Ascending aorta (tissue), 2 donors: ENCODE measurements at places on chromosomes 1 and 21. TPM values are rescaled to one million over a fixed set of nuclear protein-coding genes. Genes with fewer than 3 reads are reported as not detected.

GRCh38 chr1:15621975-15622374 lies 4.7 kb downstream of the DDI2 start:
- H3K27me3 ChIP-seq: no peaks in the 10 kb centered on the region
- DNase-seq: peak; percentile 34
- H3K36me3 ChIP-seq: peaks cover 5% of the 10 kb centered on the region
- no peak overlapping the region for H3K27ac ChIP-seq

Gene S100A9
- 764 TPM for total RNA-seq

- peak; percentile 70 for DNase-seq
- no peaks in the 10 kb centered on the region for H3K27me3 ChIP-seq
- H3K27ac ChIP-seq: peak overlapping the region; percentile 88
- H3K4me1 ChIP-seq: peaks cover 4% of the 10 kb centered on the region
Observed at GRCh38 chr1:6785728-6786505, 663 bp downstream of the CAMTA1 start.

Gene SLC35D1
- 3.7 TPM for total RNA-seq

Gene CD53
- total RNA-seq: 18.7 TPM

Gene SUSD4
- not detected for total RNA-seq

DNA sequence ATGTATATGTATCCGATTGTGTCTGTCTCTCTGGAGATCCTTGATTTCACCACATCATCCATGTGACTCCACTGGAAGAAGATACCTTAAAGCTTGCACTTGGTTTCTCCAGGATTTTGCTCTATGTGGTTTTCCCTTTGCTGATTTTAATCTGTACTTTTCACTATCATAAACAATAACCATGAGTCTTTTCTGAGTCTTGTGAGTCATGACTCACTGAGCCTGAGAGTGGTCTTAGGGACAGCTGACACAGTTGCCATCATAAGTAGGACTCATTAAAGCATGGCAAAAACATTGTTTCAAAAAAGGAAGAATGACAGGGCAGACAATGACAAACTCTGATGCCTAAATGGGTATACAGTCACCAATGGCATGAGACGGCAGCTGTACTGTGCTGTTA lies 226.2 kb downstream of the AKT3 start:
- no peak overlapping the region for H3K4me3 ChIP-seq
- no peak overlapping the region for H3K27ac ChIP-seq
- H3K36me3 ChIP-seq: peaks cover 10% of the 10 kb centered on the region
- no peaks in the 10 kb centered on the region for H3K4me1 ChIP-seq

Gene PFDN2
- 16.3 TPM for total RNA-seq

GRCh38 chr1:63875636-63876035 lies 101.8 kb downstream of the ROR1 start:
- no peak overlapping the region for H3K4me3 ChIP-seq
- H3K4me1 ChIP-seq: peaks cover 59% of the 10 kb centered on the region
- no peaks in the 10 kb centered on the region for H3K36me3 ChIP-seq
- no peak overlapping the region for H3K27ac ChIP-seq

Gene RERE
- total RNA-seq: 64.6 TPM
